Stimulated activated CD4-positive, alpha-beta T cell treated with anti-CD3 and anti-CD28 coated beads, Interleukin-2, amount 100 ng/mL, for 24 hours (primary cell): ENCODE measurements at places on chromosomes 4 and X.

- no peak for DNase-seq
Observed at GRCh38 chr4:102599455-102599854, 98.3 kb downstream of the NFKB1 start.

- no peak for DNase-seq
Observed at GRCh38 chr4:122539861-122540465, 80.9 kb downstream of the IL21 start.

- no peak for DNase-seq
Observed at GRCh38 chrX:148133105-148133725, 152.1 kb downstream of the FMR1NB start.

- no peak for DNase-seq
Observed at GRCh38 chrX:138885886-138886285, 174.4 kb upstream of the FGF13 start.

GRCh38 chrX:118503260-118504041, 7.8 kb downstream of the DOCK11 start:
- no peak for DNase-seq

- no peak for DNase-seq
Observed at GRCh38 chr4:137602436-137602835, 70.1 kb upstream of the PCDH18 start.

DNA sequence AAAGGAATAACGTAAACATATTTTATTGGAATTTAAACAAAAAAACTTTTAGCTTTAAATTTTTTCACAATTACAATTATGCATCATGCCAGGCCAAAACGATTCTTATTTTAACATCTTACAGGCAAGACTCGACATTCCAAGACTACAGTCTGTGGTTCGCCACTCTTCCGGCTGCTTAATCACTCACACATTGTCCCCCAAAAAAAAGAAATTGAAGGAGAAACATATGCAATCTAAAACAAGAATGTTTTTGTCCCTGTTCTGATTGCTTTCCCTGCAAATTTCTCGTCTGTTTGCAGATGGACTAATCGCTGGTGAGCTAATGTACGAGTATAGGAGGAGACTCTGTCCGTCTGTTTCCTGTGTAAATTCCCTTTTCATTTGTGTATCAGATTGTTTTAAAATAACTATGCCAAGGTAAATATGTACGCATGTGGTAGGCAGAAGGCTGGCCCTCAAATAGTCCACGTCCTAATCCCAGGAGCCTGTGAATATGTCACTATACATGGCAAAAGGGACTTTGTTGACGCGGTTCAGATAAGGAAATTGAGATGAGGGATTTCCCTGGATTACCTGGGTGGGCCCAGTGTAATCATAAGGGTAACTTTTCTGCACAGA, 37.7 kb upstream of the MTNR1A start:
- no peak for DNase-seq

- no peak for DNase-seq
Observed at GRCh38 chr4:2071912-2072867, 13.1 kb downstream of the NAT8L start.

DNA sequence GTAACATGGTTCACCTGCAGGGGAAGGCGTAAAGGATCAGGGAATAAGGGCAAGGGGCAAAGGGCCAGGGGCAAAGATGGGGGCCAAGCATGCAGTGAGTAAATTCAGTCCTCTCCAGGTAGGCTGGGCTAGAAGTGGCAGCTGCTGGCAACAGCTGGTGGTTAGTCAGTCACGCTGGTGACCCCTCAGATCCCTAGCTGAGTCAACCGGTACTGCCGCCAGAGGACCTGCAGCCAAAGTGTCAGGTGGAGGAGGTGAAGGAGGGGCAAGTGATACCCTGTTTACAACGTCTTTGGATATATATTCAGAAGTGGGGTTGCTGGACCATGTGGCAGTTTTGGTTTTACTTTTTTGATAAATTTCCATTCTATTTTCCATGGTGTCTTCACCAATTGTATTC, 24.6 kb upstream of the NAP1L2 start:
- DNase-seq, result no peak

- DNase-seq, result no peak
Observed at GRCh38 chr4:5996641-5997040, 21.6 kb downstream of the C4orf50 start.

GRCh38 chrX:74370487-74370886, 50.8 kb upstream of the SLC16A2 start:
- DNase-seq, result no peak

GRCh38 chrX:155334486-155335336, at the start of gene CLIC2:
CLIC2 (minus strand) TSS chrX:155334614; CDS start chrX:155334427, 187 bp downstream.
- no peak for DNase-seq

DNA sequence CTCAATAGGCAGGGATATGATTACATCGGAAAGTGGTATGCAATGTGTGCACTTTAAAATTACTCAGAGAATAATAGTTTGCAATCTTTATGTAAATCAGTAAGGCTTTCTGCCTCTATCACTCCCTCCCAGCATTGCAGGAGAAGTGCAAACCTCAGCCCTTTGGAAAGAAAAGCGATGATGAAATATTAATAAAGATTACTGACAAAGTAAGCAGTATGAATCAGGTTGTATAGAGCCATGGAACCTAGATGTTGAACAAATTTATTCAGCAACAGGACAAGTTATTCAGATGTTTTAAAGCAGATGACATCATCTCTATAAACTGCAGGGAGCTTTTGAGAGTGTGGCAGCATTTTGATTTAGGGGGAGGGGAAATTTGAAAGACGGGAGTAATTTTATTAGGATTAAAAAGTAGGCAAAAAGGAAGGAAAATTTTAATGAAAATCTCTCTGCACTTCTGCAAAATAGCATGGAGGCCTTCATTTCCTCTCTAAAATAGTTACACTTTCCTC, 631.7 kb upstream of the GRIA3 start:
- DNase-seq, result no peak

DNA sequence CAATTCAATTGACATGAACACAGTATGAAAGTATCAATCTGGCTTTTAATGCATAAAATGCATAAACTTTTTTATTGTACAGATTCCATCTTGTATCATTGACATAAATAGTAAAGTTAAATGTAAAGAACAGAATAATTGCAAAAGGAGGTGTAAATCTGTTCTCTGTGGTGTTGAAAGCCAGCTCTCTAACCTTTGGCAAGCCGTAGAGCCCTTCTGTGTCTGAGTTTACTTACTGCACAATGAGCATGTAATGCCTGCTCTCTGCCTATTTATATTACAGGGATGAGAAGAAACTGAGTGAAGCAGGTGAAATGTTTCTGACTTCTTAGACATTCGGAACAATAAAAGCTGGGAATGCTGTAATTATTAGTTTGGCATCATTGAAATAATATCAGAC, 389.3 kb upstream of the EPHA5 start:
- DNase-seq, result no peak
